Activated CD8-positive, alpha-beta memory T cell treated with anti-CD3 and anti-CD28 coated beads for 1 hour (primary cell): ENCODE measurements at places on chromosomes 4 and X.

DNA sequence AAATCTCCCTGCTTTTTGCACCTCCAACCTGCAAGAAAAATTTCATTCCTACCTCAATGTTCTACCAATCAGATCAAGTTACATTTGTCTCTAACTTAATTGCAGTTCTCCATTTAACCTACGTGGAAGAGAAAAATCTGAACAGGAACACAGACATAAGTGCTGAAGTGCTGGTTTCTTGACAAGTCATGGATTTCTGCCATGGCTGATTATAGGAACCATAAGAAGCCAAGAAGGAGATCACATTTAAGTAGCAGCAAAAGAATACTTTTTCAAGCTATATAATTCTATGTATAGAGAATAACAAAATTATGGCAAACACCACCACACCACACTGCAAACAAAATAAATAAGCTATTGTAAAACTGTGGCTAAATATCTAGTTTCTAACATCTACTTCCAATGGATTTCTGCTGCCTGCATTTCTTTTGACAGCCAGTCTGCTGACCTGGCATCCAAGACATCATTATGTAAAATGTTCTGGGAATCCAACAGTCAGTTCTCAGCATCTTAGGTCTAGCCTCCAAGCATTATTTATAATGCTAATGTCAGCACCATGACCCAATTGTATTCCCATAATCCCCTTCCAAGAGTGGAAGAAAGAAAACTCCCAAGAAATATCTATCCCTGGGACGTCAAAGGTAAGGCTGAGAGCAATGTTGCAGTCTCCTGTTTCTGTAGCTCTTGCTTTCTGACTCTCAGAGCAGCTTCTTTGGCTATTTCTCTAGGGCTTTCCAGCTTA is 50.8 kb upstream of the GAB1 start:
- DNase-seq = no peak

DNA sequence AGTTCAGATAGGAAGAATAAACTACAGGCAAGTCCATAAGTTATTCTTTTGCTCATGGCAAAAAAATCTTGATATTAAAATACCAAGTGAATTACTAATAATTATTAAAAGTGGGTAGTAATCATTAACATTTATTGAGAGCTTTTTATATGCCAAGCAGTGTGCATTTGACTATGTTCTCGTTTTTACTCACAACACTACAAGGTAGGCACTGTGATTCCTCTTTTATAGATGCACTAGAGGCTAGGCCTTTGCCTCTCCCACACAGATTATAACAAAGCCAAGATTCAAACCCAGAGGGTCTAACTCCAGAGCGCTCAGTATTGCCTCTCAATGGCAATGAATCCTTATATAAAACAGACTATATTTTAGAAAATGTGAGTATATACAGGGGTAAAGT is 254.2 kb downstream of the NAF1 start:
- DNase-seq = no peak

DNA sequence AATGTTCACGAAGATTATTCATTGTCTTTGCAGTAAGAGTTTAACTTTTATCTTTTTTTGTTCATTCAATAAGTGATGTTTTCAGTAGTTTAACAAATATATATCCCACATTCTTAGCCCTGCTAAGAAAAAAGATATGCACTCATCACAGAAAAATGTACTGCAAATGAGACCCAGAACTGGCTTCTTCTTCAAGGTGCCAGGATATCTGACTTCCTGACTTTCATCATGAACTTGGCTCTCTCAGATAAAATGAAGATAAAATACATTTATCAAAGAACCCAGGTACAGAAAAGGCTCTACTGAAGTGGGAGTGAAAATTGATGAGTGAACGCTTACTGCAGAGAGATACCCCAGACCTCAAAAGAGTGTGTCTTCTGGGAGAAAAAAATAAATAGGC is 177.8 kb upstream of the DKK2 start:
- no peak for DNase-seq

GRCh38 chrX:68375803-68376202 is 57.5 kb downstream of the OPHN1 start:
- DNase-seq = no peak

GRCh38 chr4:109072595-109072994 is 229.9 kb downstream of the COL25A1 start:
- DNase-seq = no peak

- no peak for DNase-seq
These were observed 55.2 kb downstream of the TBC1D14 start for GRCh38 chr4:6964858-6965257.

DNA sequence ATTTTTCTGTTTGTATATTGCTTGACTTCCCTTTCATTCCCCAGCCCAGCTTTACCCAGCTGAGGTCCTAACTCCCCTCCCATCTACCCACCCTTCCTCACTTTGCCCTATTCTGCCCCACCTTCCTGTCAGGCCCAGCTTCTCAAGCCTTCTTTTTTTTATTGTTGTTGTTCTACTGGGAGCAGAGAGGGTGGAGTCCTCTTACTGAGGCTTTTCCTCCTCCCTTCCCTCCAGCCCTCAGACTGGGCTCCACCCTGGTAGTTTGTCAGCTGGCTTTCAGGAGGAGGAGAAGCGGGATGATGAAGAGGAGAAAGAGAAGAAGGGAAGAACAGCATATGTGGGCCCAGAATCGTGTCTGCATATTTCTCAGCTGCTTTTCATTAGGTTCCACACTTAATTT is 3.2 kb upstream of the KLF8 start:
- DNase-seq = no peak

DNA sequence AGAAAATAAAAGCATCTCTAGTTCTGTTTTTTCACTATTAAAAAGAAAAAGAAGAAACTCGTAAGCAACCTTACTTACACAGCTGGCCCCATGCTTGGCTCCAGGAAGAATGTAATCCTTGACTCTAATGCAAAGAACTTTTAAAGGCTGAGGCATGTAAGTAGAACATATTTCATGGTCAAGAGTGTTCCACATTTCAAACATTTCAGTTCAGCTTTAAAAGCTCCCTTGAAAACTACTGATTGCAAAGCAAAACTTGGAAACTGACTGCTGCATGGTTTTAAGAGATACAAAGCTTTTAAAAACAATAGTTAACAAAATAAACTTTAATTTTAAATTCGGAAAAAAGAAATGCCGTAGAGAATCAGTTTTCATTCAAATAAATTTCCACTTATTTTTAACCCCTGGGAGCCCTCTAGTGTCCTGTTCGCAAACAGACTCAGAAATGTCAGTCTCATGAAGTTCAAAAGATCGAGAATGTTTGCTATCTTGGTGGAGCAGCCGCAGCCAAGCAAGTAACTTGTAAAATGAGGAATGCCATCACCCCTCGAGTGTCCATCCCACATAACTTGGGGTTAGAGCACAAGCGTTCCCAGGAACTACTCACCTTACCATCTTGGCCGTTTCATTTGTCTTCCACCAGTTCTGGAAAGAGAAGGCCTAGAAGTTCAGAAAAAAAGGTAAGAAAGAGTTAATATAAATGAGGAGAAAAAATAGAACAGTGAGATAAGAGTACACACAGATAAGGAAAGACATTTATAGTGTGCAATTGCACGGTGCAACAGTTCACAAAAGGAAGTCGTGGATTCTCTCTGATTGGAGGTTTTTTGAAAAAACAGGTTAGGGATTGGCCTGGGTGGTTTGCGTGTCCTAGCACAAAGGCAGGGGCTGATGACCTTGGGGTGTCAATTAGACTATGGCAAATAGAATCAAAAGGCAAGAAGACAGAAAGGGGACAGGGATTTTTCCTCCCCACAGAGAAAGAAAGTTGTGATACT is at the start of gene GASK1B:
Gene GASK1B, minus strand, starts transcription at position 765 of the 998 bp plus-strand sequence. CDS start 1,650 bp downstream, outside the sequence.
- DNase-seq = no peak

DNA sequence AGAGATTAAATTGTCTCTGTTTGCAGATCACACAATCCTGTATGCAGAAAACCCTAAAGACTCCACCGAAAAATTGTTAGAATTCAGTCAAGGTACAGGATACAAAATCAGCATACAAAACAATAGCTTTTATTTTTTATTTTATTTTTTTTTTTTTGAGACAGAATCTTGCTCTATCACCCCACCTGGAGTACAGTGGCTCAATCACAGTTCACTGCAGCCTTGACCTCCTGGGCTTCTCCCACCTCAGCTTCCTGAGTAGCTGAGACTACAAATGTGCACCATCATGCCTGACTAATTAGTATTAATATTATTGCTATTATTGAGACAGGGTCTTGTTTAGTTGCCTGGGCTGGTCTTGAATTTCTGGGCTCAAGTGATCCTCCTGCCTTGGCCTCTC is 8.9 kb upstream of the PLXNB3 start:
- no peak for DNase-seq

DNA sequence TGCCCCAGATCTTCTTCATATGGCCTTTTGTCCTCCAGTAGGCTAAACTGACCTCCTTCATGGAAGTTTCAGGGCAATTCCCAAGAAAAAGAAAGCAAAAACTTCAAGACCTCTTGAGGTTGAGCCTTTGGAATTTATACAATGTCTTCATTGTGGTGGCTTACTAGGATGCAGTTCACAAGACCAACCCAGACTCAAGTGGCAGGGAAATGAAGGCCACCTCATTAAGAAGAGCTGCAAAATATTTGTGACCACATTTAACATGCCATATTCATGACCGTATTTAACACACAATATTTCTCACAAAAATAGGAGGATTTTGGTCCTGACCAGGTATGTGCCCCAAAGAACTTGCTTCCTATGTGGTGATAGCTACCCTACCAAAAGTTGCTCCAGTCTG is 605.5 kb upstream of the PITX2 start:
- DNase-seq = no peak

DNA sequence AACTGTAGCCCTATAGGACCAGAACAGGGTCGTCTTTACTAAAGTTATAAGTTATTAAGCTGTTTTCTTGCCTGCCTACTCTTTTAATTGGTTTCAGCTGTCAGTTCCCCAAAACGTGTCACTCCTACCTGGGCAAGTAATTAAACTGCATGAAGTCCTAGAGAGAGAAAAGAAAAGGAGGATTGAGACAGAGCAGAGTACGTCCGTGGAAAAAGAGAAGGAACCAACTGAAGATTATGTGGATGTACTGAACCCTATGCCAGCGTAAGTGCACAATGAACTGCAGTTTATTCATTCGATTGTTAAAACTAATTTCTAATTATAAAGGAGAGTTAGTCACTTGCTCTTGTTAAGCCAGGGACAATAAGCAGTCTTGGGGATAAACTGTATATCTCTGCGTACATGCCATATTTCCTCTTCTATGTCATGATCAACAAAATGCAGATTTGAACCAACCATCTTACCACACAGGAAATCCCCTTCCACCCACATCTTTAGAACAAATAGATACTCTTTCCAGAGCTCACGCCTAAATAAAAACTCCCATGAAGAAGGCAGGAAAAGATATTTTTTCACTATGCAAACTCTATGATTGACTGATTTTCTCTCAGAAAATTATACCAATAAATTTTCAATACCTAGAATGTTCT is 22.8 kb downstream of the STAP1 start:
- DNase-seq = no peak

DNA sequence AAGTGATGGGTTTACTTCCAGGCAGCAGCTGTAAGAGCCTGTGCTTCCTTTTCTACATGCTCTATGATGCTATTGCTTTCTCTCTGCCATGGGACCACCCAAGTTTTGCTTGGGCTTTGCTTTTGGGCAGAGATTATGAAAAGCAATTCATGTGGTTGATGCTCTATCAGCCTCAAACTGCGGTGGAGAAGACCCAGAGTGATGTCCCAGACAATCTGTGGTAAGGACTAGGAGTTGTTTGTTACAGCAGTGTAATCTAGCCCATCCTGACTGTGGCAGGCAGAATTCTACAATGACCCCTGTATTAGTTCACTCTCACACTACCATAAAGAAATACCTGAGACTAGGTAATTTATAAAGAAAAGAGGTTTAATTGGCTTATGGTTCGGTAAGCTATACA is 9.2 kb upstream of the CYTL1 start:
- DNase-seq = no peak

DNA sequence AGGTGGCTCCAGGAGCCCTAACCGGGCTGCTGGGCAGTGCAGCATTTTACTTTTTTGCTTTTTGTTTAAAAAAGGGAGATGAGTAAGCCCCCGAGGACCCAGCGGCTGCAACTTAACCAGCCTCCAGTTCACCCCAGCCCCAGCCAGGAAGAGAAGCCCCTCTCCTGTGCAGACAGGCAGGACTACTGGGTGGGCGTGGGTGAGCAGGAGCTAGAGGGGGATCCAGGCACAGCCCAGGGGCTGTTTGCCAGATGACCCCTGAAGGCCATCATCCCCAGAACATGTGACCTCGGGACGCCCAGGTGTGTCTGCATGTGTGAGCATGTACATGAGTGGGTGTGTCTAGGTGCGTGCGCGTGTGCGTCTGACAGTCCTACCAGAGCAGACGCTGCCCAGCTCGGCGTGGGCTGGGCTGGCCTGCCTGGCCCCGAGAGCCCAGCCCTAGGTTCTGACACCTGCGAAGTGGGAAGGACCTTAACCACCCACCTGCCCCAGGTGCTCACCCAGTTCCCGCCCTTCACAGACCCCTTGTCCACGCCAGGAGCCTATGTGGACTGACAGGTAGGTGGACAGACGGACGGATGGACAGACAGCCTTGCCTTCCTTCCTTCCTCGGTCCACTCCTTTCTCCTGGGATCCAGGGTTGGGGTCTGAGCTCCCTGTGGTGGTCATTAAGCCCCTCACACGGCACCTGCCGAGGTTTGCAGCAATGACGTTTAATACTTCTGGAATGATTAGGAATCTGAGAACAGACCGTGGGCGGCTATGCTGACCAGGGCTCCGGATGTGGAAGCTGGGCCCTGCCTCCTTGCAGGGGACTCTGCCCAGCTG is 7.8 kb upstream of the HAUS3 start:
- DNase-seq = no peak

DNA sequence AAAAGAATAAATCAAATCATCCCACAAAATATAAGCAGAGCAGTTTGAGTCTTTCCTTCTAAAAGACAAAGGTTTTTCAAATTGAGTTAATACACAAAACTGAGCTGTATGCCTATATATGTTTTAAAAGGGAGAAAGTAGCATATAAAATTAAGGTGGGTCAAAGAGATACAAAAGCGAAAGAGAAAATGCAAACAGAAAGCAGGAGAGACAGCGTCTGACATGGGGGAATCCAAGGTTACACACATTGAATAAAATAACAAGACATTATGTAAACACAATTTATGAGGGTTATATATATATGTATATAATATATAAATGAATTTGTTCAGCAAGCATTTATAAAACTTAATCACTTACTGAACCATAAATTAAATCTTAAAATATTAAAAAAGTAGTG is 276.1 kb upstream of the LCORL start:
- DNase-seq = no peak

GRCh38 chrX:40434947-40435346 is 145.8 kb upstream of the ATP6AP2 start:
- DNase-seq = no peak
